ENCODE measurements at places on chromosomes 7 and 10.

GRCh38 chr7:108146070-108146842 lies 16.1 kb upstream of the LAMB4 start:
- H3K27me3 ChIP-seq: peaks cover 7% of the 10 kb centered on the region
- peak; percentile 36 for DNase-seq

GRCh38 chr10:131933016-131933695 lies 32.3 kb downstream of the PPP2R2D start:
- no peaks in the 10 kb centered on the region for H3K27me3 ChIP-seq
- DNase-seq: no peak
- H3K27ac ChIP-seq: no peak overlapping the region
- peaks cover 27% of the 10 kb centered on the region for H3K4me1 ChIP-seq
- H3K4me3 ChIP-seq: no peak overlapping the region

DNA sequence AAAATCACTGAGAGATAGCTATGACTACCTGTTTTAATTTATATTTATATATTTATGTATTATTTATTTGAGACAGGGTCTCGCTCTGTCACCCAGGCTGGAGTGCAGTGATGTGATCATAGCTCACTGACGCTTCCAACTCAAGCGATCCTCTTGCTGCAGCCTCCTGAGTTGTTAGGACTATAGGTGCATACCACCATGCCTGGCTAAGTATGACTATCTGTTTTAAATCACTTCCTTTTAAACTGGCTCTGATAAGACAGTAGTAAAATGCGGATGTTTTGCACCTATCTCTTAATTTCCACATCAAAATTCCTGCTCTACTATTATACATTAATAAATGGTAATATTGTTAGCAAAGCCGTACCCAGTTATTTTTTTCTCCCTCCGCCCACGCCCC lies 41.8 kb downstream of the DNMBP start:
- no peaks in the 10 kb centered on the region for H3K27me3 ChIP-seq
- peaks cover 32% of the 10 kb centered on the region for H3K36me3 ChIP-seq
- peaks cover 2% of the 10 kb centered on the region for H3K4me1 ChIP-seq
- no peak for DNase-seq

DNA sequence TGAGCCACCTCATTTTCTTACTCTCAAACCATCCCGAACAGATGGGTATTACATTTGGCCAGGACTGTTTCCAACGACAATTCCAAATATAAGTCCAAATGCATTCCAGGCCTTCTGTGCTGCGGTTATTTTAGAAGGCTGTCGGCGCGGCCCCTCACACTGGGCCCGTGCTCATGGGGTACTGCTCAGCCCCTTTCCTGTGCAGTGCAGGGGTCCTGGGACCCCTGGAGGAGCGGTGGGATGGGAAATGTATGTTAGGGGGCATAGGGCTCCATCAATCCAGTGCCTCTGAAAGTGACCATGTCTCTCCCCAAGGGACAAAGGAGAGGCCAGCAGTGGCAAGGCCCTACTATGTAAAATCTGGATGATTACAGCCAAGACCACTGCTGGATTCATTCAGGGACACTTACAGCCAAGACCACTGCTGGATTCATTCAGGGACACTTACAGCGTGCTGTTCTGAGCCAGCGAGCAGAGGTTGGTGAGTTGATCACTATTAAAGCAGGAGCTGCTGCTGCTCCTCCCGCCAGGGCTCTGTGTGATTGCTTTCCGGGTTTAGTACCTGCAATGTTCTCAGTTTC lies 66.3 kb downstream of the CHST15 start:
- DNase-seq: no peak
- H3K4me3 ChIP-seq: no peak overlapping the region
- H3K27ac ChIP-seq: no peak overlapping the region
- no peaks in the 10 kb centered on the region for H3K27me3 ChIP-seq
- H3K4me1 ChIP-seq: peaks cover 14% of the 10 kb centered on the region

GRCh38 chr10:79107736-79108264 lies 39.0 kb downstream of the ZMIZ1 start:
- H3K4me3 ChIP-seq: no peak overlapping the region
- H3K4me1 ChIP-seq: peaks cover 10% of the 10 kb centered on the region
- no peaks in the 10 kb centered on the region for H3K36me3 ChIP-seq
- DNase-seq: no peak
- peaks cover 16% of the 10 kb centered on the region for H3K27me3 ChIP-seq

- no peak for DNase-seq
- H3K4me3 ChIP-seq: no peak overlapping the region
- no peak overlapping the region for H3K27ac ChIP-seq
- H3K4me1 ChIP-seq: no peaks in the 10 kb centered on the region
- no peaks in the 10 kb centered on the region for H3K36me3 ChIP-seq
Observed at GRCh38 chr7:80588591-80588990, 49.9 kb upstream of the CD36 start.

DNA sequence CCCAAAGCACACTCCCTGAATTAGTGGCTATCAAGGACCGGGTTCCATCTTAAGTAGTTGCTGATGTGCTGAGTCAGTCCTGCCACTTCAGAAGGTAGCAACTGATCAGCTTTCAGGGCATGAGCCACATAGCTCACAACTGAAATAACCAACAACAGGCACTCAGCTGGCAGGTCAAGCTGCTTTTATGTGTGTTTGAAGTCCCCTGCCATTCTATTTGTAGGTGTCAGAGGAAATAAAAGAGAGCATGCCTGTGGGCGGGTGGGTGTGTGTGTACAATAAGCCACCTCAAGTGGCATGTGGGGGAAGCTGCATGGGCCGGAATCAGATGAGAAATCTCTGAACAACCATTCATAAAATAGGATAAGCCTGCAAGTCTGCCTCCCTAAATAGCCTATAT lies 114.3 kb upstream of the YAE1 start:
- H3K27me3 ChIP-seq: peaks cover 8% of the 10 kb centered on the region
- H3K4me3 ChIP-seq: no peak overlapping the region
- H3K4me1 ChIP-seq: no peaks in the 10 kb centered on the region
- H3K27ac ChIP-seq: no peak overlapping the region

DNA sequence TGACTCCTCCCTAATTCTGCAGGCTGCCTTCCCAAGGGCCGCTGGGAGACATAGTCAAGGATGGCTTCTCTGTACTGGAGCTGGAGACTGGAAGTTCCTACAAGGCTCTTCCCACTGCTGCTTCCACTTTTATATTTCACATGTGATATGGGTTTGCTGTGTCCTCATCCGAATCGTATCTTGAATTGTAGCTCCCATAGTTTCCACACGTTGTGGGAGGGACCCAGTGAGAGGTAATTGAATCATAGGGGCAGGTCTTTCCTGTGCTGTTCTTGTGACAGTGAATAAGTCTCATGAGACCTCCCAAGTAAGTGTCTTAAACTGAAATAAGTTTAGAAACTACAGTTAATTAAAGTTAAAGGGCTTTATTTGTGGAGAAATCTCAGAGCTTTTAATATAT lies 47.0 kb upstream of the BICC1 start:
- no peak for DNase-seq
- no peak overlapping the region for H3K4me3 ChIP-seq
- H3K4me1 ChIP-seq: no peaks in the 10 kb centered on the region
- peaks cover 2% of the 10 kb centered on the region for H3K27me3 ChIP-seq
- H3K27ac ChIP-seq: no peak overlapping the region

GRCh38 chr10:88070080-88070880 lies 206.9 kb downstream of the PTEN start:
- peaks cover 57% of the 10 kb centered on the region for H3K4me1 ChIP-seq
- peak overlapping the region; percentile 5 for H3K27ac ChIP-seq
- peak overlapping the region; percentile 41 for H3K4me3 ChIP-seq
- no peak for DNase-seq
- H3K27me3 ChIP-seq: no peaks in the 10 kb centered on the region

GRCh38 chr7:135407884-135408283 lies 102.0 kb downstream of the CNOT4 start:
- no peaks in the 10 kb centered on the region for H3K4me1 ChIP-seq
- no peaks in the 10 kb centered on the region for H3K27me3 ChIP-seq
- H3K4me3 ChIP-seq: no peak overlapping the region
- H3K36me3 ChIP-seq: peaks cover 9% of the 10 kb centered on the region
- DNase-seq: no peak

DNA sequence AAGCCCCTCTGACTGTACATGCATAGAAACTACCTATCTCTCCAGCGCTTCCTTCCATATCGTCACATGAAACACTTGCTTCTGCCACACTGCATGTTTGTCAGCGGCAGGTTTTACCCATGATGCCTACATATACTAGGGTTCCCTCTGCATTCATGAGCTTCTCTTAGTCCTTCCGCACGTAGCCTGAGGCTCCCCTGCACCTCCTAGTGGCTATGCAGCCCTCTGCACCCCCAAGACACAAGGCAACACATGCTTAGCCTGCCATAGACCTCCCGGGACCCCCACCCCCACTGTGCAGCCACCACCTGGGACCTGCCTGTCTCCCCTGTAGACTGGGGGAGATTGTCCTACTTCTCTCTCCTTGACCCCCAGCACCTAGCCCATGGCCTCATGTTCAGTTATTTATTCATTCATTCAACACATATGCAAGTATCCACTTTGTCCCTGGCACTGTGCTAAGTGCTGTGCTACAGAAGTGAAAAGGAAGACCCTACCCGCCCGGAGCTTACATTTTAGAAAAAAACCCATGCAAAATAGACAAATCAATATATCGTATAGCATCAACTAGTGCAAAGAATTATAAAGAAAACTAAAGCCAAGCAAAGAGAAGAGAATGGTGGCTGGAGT lies 23.5 kb downstream of the TMEM273 start:
- peaks cover 26% of the 10 kb centered on the region for H3K4me1 ChIP-seq
- no peak overlapping the region for H3K4me3 ChIP-seq
- peaks cover 42% of the 10 kb centered on the region for H3K36me3 ChIP-seq
- peak overlapping the region; percentile 4 for H3K27ac ChIP-seq

GRCh38 chr10:31789555-31789954 lies 139.1 kb downstream of the ARHGAP12 start:
- DNase-seq: no peak
- no peak overlapping the region for H3K4me3 ChIP-seq
- H3K27me3 ChIP-seq: peaks cover 15% of the 10 kb centered on the region
- no peaks in the 10 kb centered on the region for H3K4me1 ChIP-seq
- no peak overlapping the region for H3K27ac ChIP-seq

DNA sequence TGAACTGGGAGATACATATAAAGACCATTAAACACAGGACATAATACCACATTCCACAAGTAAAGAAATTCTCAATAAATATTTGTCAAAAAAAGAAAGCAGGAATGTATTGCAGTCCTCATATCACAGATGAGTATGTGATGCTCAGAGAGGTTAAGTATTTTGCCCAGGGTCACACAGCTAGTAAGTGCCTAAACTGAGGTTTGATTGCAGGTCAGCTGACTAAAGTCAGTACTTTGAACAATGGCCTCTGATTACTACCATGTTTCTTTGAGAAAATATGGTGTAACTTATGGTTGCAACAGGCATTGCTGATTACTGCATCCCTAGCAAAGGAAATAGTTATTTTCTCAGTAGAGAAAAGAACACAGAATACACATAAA lies 267.1 kb downstream of the ELMO1 start:
- no peak overlapping the region for H3K4me3 ChIP-seq
- no peaks in the 10 kb centered on the region for H3K27me3 ChIP-seq
- no peak overlapping the region for H3K27ac ChIP-seq
- DNase-seq: no peak
- peaks cover 16% of the 10 kb centered on the region for H3K36me3 ChIP-seq
- H3K4me1 ChIP-seq: peaks cover 5% of the 10 kb centered on the region

DNA sequence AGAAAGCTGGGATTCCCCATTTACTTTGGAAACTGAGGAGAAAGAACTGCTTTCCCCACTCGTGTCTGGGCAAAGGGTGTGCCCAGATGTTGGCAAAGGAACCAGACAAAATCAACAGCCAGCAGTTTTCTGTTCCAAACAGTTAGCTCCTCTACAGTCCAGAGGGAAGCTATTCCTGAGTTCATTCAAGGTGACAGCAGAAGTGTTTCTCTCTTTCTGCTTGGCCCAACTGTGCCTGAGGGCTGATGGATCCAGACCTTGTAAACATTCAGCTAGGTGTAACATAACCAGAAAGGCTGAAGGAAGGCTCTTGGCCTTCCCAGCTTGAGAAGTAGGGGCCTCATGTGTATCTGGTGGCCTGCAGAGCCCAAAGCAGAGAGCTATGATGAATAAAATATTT lies 7.0 kb upstream of the ALDH18A1 start:
- DNase-seq: no peak
- no peak overlapping the region for H3K27ac ChIP-seq
- no peak overlapping the region for H3K4me3 ChIP-seq
- peaks cover 7% of the 10 kb centered on the region for H3K36me3 ChIP-seq
- no peaks in the 10 kb centered on the region for H3K4me1 ChIP-seq

DNA sequence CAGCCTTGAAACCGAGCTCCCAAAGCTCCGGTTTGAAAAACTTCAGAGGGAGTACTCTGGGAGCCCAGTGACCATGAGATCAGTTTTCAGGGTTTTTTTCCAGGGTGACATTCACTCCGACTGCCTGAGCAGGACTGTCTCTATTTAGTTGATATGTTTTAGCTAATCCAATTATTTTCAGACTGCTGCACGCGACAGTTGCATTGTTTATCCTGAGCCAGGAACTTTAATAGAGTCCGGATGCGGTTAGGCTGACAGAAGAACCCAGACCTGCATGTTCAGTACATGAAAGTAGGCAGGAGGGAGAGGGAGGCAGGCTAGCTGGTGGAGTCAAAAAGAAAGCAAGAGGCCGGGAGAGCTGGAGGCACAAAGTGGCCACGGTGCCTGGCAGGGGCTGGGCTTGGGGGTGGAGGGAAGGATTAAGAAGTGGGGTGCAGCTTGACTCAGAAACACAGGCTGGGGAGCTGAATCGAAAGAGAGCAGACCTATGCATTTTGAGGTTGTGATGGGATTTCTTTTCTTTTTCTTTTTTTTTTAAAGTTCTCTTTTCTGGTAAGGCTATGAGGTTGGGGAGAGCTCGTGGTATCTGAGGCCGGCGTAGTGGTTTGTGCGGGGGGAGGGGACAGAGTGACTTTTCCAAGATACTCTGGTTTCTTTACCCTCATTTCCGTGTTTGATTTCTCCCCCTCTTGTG lies 5.7 kb downstream of the GATA3 start:
- H3K4me1 ChIP-seq: peaks cover 18% of the 10 kb centered on the region
- peaks cover 4% of the 10 kb centered on the region for H3K36me3 ChIP-seq
- no peak for DNase-seq
- peak overlapping the region; percentile 75 for H3K4me3 ChIP-seq

DNA sequence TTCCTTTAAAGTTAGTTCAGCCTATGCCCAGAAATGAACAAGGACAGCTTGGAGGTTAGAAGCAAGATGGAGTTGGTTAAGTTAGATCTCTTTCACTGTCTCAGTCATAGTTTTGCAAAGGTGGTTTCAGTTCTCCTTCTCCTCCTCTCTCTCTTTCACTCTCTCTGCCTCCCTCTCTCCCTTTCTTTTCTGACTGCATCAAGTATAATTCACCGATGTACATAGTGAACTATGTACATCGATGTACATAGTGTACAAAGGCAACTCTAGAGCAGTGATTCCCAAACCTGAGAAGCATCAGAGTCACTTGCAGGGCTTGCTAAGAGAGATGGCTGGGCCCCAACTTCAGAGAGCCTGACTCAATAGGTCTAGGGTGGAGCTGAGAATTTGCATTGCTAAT lies 1259.7 kb downstream of the TYW1 start:
- no peak for DNase-seq
- H3K27ac ChIP-seq: no peak overlapping the region
- H3K4me3 ChIP-seq: no peak overlapping the region
- no peaks in the 10 kb centered on the region for H3K4me1 ChIP-seq
